BE2C (cell line): ENCODE measurements at places on chromosomes 11 and 22.

DNA sequence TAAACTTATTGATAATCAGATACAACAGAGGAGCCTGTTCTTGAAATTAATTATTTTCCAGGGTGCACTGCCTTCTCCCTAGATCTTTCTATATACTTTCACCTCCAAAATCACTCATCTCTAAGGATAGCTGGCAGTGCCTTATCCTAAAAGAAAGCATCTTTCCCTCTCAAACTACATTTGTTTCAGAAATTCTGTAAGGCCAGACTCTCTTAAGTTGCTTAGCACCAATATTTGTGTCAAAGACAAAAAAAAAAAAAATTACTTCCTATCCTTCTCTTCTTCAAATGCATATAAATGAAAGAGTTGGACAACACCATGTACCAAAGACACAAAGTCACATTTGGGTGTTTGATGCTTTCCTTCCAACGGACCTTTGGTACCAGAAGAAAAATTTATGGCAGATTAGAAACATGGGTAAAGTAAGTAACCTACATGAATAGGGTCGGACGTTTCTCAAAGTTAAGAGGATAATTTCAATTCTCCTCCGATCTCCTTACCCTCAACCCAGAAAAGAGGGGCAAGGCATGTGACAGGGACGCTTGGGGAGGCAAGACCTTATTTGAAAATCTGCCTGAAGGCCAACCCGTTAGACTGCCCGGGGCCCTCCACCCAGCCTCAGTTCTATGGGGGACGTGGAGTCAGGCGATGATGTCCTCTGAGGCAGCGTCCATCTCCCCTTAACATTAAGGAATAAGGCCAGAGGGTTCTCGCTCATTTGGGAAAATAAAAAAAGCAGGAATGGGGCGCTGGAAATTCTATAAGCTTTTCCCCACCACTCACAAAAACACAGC is 66.3 kb downstream of the ETS1 start:
- DNase-seq, result no peak

GRCh38 chr22:49390954-49391353 is 436.7 kb downstream of the BRD1 start:
- no peak for DNase-seq

DNA sequence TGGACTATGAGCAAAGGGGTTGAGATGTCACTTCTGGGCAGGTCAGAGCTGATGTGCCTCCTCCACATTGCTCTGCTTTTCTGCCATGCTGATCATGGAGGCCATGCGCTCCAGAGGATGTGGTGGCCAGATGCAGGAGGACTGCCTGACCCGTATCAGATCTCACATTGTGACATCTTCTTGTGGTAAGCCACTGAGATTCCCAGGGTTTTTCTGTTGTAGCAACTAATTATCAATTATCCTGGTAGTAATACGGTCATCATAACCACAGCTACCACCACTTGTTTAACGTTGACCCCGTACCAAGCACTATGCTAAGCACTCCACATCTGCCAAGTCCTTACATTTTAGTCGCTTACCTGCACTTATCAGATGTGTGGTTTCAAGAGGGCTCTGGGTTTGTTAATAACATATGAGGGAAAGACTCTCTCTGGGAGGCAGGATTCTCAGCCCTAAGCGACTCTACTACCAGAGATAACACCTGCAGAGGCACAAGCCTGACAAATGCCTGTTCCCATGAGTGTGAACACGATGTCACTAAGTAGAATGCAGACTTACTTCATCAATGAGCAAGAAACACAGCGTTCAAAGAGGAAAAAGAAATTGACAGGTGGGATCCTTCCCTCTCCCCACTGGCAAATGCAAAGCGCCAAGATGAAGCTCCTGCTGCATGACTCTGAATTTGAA is 63.6 kb upstream of the TIMP3 start:
- no peak for DNase-seq

DNA sequence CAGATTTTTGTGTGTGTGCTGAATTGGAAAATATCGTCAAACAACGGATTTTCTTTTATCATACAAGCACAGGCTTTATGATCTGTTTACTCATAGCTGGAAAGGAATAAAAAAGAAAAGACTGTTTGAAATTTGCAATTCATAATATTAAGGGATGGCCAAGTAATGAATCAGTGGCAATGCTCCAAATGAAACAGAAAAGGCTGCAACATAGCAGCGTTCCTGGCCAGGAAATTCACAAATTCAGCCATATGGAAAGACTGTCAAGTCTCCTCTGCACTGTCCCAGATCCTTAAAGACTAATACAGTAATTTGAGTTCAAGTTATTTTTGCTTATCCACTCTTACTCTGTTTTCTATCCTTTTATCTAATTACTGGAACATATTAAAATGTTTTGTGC is 98.2 kb downstream of the MSANTD4 start:
- no peak for DNase-seq

- no peak for DNase-seq
Measured at GRCh38 chr11:119816660-119817059, 87.7 kb upstream of the NECTIN1 start.

DNA sequence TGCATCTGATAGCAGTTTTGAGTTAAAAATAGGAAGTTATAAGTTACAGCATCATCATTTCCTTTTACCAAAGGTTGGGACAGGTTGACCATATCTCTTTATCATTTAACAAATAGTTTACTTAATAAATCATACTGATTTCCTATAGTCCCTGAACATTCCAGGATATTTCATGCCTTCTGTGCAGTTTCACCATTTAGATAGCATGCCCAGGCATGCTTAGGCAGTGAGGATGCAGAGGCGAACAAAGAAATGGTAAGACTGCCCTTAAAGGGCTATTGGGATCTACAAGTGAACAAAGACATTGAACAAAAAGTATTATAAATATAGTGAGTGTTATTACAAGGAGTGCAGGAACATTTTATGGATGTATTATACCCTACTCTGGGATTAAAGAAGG is 96.4 kb downstream of the PRMT3 start:
- no peak for DNase-seq

DNA sequence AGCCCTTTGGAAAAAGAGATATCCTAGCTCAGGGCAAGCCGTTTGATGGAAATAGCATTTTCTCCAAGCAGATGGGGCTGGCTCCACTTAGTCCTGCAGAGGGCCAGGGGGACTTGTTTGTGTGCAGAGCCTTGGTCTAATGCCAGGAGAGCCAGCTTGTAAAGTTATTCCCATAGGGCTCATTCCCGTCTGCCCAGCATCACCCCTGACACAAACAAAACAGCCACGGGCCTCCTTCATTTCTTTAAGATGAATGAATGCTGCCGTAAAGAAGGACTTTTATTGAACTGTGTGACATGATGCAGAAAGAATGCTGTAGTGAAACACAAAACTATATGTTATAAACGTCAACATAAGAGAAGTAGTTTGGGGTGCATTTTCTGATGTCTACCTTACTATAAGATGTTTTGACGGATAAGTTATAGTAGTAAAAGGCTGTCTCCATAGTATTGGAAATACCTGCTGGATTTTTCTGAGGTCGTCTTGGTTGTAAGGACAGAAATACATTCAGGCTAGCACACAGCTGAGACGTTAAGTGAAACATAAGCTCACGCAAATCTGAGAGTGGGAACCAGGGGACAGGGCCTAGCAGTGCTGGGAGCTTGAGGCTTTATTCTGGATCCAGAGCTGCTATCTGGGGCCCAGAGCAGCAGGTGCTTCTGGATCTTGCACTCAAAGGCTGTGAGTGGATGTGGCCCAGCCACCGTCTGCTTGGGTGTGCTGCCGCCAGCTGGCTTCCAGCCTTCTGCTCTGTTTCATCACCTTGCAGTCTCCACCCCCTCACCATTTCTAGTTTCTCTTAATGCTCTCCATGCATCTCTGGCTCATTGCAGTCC is 53.3 kb downstream of the NCAM1 start:
- peak; percentile 90 for DNase-seq

DNA sequence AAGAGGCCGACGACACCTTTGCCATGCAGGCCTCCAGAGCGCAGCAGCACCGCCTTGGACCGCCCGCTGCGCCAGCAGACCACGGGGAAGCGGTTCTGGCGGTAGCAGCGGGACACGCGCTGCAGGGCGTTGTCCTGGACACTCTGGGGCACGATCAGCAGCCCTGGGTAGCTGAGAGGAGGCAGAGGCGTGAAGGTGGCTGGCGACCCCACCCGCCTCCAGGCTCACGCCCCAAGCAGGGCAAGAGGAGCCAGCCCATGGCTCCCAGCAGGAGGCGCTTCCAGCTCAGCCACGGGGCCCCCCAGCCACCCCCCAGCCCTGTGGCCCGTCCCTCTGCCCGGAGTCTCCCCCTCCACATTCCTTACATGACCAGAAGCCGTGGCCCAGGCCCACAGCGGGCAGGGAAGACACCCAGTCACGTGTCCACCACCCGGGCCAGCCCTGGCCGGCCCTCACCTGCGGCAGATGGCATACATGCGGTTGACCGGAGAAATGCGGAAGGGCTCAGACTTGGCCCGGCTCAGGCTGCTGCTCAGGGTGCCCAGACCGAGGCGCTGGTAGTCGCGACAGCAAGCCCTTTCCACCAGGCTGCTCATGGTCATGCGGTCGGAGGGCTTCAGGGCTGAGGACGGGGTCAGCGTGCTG is 15.2 kb downstream of the SBF1 start:
- no peak for DNase-seq

DNA sequence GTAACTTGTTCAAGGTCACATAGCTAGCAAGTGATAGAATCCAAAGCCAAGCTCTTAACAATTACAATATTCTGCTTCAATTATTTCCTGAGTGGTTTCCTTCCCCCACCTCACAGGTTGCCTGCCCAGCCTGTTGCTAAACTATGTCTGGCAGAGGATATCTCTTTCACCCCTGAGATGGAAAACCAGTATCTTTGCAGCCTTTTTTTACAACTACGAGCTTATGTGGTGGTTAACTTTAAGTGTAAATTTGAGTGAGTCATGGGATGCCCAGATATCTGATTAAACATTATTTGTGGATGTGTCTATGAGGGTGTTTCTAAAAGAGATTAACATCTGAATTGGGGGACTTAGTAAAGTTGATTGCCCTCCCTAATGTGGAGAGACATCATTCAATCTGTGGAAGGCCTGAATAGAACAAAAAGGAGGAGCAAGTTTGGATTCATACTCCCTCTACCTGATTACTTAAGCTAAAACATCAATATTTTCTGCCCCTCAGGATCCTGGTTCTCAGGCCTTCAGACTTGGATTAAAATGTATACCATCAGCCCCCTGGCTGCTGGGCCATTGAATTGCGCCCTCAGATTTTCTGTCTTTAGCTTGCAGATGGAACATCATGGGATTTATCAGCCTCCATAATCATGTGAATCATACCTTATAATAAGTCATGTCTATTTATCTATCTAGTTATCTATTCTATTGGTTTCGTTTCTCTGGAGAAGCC is 911.9 kb downstream of the METTL15 start:
- DNase-seq, result peak; percentile 16

GRCh38 chr11:117932426-117932825 is 3.2 kb upstream of the TMPRSS13 start:
- DNase-seq, result no peak

- peak; percentile 93 for DNase-seq
Measured at GRCh38 chr11:77127920-77128691, at the start of gene MYO7A. MYO7A (plus strand) TSS chr11:77128246; CDS start chr11:77130635, 2,389 bp downstream.

DNA sequence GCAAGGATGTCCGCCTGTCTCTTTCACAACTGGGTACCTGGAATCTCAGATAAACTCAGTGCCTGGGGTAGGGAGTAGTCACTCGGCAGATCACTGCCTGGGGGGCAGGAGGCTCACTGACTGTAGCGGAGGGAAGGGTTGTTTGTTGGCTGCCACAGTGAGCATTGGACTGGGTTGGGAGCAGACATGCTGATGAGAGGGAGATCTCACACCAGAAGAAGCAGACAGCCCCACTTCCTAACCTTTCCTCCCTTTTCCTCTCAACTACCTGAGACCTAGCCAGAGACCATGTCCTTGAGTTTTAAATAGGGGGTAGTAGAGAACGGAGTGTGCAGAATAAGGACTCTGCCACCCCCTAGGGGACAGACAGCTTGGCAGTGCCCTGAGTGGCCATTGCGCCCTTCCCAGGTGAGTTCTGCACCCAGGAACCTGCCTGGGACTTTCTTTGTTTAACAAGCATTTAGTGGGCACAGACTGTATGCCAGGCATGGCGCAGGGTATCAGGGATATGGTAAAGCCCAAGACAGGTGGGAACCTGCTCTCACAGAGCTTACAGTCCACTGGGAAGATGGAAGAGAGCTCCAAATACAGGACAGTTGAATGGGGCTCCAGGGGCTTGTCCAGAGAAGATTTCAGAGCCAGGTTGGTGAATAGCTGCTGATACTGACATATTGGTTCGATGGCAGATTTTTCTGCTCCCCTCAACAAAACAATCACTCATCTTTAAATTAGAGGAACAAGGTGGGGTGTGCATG is 115.7 kb upstream of the NNMT start:
- DNase-seq, result peak; percentile 64

- DNase-seq, result peak; percentile 25
Measured at GRCh38 chr22:19207401-19207808, 28.9 kb upstream of the SLC25A1 start.

- DNase-seq, result no peak
Measured at GRCh38 chr22:44166498-44167276, 14.0 kb upstream of the PARVG start.

DNA sequence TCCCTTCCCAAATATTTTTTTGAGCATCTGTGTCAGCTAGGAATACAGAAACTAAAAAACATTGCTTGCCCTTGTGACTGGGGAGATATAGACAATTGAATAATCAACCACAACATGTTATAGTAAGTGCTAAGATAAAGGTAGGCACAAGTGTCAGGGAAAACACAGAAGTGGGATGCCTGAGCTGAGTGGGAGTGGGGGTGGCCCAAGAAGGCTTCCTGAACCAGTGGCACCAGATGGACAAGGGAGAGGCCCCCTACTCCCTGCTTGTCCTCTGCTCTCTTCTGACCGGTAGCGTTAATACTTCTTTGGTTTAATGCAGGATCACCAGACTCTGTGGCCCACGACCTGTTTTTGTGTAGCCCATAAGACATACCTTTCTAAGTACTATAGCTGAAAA is 48.8 kb downstream of the PACS1 start:
- no peak for DNase-seq

DNA sequence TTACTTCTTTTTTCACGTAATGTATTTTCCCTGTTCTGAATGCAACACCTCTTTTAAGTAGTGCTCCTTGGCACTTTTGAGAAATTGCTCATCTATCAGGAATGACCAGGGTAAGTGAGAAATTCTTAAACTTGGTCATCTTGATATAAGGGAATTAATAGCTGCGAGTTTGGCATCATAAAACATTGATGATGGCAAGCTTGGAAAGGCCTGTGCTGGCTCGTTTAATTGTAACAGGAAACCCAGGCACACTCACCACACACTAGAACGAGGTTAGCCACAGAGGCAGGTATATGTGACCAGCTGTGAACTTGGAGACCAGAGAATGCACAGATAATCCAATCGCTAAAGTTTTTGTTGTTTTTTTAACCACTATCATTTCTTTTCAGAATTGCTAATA is 24.3 kb downstream of the FAM118A start:
- DNase-seq, result no peak

- peak; percentile 46 for DNase-seq
Measured at GRCh38 chr11:72309641-72310040, 65.7 kb upstream of the PHOX2A start.

DNA sequence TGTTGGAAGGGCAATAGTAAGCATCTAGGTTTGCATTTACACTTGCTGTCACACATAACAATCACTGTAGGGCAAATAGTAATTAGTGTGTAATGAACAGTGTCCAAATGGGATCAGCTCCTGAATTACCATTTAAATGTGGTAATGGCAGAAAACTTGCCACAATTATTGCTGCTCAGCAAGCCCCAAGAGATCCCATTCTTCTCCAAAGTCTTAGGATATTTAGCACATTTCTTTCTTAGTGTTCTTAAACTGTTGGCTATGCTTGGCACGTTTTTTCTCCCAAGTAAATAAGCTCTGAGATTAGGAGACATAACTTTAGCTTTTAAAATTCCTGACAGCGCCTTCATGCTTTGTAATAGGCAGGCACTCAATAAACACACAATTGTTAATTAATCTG is 1037.0 kb downstream of the DLG2 start:
- DNase-seq, result no peak

- DNase-seq, result no peak
Measured at GRCh38 chr11:125335106-125335505, 161.0 kb downstream of the FEZ1 start.
